HCT116 (cell line): ENCODE measurements at places on chromosomes 3 and 15. TPM values are rescaled to one million over a fixed set of nuclear protein-coding genes. Genes with fewer than 3 reads are reported as not detected.

GRCh38 chr3:58651276-58651675 lies 15.3 kb downstream of the FAM3D start:
- DNase-seq: no peak

- DNase-seq: no peak
Measured at GRCh38 chr15:94258246-94258645, 26.9 kb downstream of the MCTP2 start.

DNA sequence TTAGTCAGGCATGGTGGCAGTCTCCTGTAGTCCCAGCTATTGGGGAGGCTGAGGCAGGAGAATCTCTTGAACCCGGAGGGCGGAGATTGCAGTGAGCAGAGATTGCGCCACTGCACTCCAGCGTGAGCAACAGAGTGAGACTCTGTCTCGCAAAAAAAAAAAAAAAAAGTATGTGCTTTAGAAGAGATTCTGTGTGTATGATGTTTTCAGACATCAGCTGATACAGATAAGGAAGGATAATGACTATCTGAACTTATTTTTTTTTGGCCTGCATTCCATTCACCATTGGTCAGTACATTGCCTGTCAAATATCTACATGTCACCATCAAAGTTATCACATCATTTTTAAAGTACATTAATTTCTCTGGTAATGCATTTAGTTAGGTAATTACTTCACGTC lies 17.4 kb downstream of the C3orf38 start:
- no peak for DNase-seq

GRCh38 chr15:69375151-69375790 lies 38.9 kb upstream of the KIF23 start:
- no peak for DNase-seq

Gene MUSTN1
- total RNA-seq: 0.44 TPM

Gene LXN
- total RNA-seq: not detected

DNA sequence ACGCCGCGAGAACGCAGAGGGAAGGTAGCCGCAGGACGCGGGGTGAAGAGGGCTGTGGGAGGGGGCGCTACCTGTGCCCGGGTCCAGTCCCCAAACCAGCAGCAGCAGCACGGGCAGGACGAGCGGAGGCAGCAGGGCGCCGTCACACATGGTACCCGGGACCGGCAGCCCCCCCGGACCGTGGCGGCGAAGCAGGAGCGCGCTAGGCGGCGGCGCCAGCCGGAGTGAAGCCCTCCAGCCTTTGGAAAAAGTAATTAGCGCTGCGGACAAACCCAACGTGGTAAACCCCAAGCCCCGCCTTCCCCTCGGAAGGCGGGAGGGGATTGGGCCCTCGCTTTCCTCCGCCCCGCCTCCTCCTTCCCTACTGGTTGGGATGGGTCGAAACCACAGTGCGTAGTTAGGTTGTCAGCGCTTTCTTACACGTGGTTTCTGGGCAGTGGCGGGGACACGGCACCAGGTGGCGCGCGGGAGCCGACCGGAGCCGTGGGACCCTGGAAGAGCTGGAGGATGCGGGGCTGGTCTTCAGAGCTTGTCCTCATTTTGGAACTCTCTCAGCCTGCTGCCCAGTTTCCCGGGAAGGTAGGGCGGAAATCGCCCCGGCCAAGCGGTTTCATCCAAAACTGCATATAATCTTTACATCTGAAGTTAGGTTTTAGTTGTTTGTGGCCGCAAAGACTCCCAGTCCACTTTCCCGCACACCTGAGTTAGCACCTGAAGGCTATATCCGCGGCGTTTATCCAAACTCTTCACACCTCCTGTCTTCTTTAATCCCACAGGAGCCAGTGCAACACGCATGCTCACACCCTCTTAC lies at the start of gene ADAMTS17:
Gene ADAMTS17, minus strand, starts transcription at position 226 of the 811 bp plus-strand sequence. Its CDS starts 76 bp downstream, at position 150.
- peak; percentile 94 for DNase-seq

DNA sequence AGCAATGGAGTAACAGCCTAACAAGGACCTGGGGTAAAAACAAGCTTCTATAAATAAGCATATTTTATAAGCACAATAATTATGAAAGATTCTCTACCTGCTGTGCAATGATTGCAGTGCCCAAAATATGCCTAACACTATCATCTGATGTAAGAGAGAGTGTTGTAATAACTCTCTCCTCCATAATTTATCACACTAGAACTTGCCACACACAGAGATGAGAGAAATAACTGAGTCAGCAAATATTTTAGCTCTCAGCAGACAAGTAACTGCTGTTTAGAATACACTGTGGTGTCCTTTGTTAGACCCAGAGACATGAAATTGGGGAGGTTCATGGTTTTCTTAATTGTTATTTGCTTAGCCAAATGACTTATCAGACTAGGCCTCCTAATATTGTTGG lies 105.3 kb upstream of the ACP3 start:
- no peak for DNase-seq

DNA sequence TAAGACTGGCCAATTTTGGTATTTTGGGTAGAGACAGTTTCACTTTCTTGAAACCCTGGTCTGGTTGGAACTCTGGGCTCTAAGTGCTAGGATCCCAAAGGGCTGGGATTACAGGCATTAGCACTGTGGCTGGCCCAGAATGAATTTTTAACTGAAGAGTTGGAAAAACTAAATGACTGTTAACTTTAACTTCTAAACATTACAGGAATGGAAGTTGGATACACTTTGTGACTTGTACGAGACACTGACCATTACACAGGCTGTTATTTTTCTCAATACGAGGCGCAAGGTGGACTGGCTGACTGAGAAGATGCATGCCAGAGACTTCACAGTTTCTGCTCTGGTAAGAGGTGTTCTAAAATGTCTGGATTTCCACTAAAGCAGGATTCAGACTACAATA lies 3.5 kb downstream of the EIF4A2 start:
- DNase-seq: no peak

- DNase-seq: no peak
Measured at GRCh38 chr3:39287216-39288164, 7.7 kb upstream of the CX3CR1 start.

DNA sequence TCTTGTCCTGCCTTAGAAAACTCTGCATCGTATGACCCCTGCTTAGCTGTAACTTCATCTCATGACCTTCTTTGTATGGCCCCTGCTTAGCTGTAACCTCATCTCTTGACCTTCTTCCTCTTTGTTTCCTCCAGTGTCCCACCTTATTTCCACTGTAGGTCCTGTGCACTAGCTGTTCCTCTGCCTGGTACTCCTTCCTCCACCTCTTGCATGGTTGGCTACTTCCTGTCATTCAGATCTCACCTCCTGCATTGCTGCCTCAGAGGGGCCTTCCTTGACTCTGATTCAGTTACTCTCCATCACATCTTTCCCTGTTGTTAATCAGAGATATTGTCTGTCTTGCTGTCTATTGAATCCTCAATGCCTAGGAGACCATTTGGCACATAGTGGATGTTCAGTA lies 63.2 kb downstream of the PDE8A start:
- no peak for DNase-seq

DNA sequence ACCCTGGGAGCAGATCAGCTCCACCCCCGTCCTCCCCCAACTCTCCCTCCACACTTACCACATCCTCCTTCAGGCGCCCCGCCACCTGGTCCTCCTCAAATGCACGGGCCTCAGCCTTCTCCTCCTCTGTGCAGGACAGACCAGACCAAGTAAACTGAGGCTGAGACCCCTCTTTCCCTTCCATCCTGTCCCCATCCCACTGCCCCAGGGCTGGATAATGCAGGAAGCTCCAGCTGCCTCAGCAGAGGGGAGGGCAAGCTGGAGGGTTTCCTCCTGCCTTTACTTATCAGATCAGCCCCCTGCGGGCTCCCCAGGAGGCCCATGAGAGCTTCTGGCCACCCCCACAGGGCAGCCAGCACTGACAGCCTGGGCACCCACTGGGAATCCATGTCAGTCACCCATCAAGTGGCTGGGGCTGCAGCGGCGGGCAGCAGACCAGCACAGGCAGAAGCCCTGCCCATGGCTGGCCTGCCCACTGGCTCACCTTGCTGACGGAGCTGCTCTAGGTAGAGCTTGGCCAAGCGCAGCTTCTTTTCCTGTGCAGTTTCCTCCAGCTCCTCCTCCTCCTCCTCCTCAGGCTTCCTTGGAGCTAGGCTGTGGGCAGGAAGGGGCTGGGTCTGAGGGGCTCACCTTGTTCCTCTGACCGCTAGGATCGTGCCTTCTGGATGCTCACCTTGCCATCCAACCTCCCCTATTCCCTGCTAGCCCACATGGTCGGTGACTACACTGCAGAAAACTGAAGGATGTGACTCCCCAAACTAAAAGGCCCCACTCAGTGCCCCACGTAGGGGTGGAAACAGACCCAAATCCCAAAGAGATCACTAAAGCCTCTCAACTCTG lies 3.9 kb downstream of the RRP9 start:
- no peak for DNase-seq

GRCh38 chr15:62564886-62565633 lies 400.0 kb upstream of the C2CD4B start:
- no peak for DNase-seq

DNA sequence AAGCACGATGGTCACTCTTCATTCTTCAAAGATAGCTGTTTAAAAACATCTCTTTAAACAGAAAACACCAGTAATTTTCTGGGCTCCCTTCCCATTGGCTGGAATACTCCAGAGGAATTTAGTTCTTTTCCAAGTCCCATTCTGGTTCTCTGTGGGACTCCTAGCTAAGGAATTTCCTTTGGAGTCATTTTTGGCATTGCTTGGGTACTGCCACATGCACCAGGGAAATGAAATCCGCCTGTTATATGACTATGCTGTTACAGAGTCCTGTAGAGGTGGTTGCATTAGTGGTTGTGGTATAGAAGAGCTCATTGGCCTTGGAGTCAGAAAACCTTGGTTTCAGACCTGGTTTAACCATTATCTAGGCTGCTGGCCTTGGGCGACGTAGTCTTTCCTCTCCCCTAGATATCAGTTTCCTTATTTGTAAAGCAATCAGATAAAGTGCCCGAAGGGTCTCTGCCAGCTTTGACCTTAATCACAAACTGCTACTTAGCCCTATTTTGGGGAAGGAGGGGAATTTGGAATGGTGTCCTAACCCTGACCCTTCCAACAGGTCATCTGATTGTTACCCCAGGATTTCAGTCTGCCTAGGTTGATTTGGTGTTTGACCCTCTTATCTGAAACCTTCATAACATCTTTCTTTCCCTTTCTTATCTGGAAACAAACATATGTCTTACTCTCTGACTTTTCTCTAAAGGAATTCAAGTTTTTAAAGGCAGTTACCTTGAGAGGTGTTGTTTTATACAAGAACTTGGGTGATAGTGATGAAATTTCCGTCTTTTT lies 13.4 kb downstream of the RTP1 start:
- DNase-seq: no peak

- DNase-seq: no peak
Measured at GRCh38 chr15:50945725-50946124, 37.2 kb downstream of the AP4E1 start.

- DNase-seq: no peak
Measured at GRCh38 chr15:56307180-56307579, 58.0 kb upstream of the TEX9 start.

DNA sequence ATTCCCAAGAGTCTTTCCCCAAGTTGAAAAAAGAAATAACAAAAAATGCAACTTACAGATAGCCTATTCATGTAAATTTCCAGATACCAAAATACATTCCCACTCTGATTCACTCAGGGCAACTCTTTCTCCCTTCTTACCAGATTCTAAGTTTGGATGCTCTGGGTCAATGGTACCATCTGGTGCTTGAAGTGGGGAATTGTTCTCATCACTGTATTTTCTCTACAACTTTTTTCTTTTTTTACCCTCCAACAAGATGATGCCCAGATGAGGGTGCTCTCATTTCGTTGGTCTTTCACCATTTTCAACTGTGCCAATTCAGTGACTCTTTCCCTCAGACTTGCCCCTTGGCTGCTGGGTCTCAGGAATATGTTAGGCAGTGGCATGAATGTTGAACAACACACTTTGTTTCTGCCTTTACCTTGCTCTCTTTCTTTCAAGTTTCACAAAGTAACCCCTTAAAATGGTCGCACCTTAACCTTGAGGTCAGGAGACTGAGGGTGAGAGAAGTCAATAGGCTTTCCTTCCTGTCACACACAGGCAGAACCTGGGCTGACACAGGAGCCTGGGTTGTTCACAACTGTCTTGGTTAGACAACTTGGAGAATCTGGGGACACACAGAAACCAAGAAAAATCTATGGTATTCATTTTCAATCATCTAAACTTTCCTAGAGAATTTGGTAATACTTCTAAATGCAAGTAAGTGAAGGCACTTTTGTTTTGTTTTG lies 330.7 kb upstream of the SLCO3A1 start:
- no peak for DNase-seq

Gene NMNAT3
- 5.7 TPM for total RNA-seq

Gene CACNA1D
- 1.1 TPM for total RNA-seq

GRCh38 chr3:33006571-33007286 lies 55.3 kb downstream of the CCR4 start:
- DNase-seq: no peak

DNA sequence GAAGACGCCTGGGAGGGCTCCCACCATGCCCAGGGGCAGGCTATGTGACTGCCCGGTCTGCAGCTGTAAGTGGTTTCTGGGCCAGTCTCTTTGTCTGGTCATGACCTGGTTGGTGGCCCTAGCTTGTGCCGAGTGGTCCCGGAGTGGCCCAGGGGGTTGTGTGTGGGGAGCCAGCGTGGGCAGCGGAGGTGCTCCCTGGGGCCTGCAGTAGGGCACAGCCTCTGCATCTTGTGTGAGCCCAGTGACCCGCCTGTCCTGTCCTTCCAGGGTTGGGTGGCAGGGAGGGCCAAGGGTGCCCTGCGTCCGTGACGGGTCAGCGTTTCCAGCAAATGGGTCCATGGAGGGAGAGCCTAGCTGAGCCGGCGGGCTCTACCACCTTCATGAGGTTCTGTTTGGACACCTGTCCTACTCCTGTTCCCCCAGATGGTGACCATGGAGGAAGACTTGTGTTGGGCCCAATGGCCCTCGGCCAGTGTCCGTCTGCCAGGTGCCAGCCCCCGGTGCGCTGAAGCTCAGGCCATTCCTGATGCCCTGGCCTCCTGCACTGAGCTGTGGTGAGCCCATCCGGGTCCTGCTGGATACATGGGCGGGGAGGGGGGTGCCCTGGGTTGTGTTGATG lies 215.4 kb downstream of the SNRPN start:
- no peak for DNase-seq

DNA sequence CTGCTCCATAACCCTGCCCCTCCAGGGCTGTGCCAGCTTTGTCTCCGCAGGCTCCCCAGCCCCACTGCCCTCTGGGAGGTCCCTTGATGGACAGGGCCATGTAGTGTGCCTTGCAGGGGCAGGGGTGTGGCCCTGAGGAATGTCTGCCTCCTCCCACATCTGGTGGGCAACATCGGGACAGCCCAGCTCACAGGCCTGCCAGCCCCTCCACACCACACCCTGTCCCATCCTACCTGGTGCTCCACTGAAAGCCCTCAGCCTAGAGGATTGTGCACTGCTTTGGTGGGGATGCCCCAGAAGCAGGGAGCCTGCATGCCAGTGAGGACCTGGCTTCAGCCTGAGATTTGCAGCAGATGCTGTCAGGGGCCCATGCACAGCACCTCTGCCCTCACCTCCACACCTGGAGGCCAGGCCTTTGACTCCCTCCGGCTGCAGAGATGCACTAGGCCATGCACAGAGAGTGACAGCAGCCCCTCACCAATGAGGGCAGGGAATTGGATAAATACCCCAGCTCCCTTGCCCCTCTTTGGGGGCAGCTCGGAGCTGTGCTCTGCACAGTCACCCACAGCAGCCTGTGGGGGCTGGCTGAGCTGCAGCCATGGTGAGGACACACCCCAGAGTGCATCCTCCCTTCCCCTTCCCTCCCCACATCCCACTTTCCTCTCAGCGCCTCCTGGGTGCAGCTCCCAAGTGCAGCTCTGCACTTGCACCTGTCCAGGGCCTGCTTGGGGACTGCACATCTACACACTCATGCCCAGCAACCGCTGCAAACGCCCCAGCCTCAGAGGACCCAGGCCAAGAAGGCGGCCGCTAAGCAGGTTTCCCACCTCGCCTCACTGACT lies 2.7 kb downstream of the C3orf22 start:
- DNase-seq: no peak

- no peak for DNase-seq
Measured at GRCh38 chr3:194460566-194460965, 26.2 kb downstream of the ATP13A3 start.

- no peak for DNase-seq
Measured at GRCh38 chr15:71251584-71252043, 136.3 kb downstream of the THSD4 start.
